ENCODE measurements at places on chromosomes 12 and 14.
A peak's percentile ranks its signal among the peaks of the same experiment; 100 is the strongest.

DNA sequence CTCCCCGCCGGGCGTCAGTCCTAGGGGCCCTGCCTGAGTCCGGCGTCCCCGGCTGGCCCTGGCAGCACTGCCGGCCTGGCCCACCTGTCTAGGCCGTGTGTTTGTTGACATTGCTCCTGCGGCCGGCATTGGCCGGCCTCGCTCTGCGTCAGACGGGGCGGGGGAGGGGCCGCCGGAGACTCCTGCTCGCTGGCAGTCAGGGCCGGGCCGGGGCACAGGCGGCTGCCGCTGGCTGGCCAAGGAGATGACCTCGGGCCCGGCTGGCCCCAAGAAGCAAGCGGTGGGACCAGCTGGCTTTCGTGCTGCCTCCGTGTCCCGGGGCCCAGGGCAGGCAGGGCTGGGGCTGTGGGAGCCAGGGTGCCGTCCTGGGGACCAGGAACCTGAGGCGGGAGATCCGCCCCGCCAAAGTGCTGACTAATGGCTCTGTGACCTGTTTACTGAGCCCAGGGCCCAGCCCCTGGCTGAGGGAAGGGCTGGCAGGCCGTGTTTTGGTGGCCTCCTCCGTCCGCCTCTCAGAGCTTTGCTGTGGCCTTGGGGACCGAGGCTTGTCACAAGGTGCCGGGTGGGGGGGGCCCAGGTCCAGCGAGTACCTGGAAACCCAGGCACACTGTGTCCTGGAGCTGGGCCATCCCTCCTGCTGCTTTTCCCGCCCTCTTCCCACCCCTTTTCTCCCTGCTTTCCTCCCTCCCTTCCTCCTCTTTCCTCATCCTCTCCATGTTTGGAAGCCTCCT lies 1.8 kb downstream of the ULK1 start:
- DNase-seq: peak; percentile 45

DNA sequence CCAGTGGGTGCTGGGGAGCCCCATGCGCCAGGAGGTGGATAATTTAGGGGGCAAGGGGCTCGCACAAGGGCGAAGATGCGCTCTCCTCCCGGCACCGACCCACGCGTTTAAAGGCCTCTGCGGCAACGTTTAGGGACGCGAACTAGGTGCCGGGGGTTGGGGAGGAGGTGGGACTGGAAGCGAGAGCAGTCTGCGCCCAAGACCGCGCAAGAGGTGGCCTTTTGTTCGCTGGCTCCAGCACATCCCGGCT lies 1.3 kb downstream of the SLC38A1 start:
- no peak for DNase-seq

GRCh38 chr14:100860556-100861187 lies 34.8 kb downstream of the MEG3 start:
- DNase-seq: no peak

- DNase-seq: no peak
These were observed 2.2 kb downstream of the EIF5 start for GRCh38 chr14:103336191-103336590.

DNA sequence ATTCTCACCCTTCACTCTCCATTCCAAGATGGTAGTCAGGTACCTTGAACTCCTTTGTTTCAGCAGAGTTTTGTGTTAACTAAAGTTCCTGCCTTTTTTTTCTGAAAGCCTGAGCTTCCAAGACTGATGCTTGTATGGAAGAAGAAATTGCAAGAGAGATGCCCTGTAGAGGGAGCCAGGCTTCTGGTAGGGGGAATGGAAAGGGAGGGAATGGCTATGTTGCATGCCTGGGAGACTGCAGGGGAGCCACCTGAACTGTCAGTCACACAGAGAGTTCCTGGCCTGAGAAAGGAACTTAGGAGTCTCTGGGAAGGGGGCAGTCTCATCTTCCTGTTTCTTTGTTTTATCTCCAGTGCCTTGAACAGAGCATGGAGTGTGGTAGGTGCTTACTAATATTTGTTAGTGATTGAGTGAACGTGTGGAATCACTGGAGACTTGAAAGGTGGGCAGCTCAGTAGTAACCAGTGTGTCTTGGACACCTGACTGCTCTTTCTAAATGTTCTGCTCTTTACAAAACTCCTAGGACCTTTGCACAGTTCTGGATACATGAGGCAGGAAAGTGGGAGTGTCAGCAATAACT lies 132.2 kb downstream of the ANO4 start:
- DNase-seq: no peak

DNA sequence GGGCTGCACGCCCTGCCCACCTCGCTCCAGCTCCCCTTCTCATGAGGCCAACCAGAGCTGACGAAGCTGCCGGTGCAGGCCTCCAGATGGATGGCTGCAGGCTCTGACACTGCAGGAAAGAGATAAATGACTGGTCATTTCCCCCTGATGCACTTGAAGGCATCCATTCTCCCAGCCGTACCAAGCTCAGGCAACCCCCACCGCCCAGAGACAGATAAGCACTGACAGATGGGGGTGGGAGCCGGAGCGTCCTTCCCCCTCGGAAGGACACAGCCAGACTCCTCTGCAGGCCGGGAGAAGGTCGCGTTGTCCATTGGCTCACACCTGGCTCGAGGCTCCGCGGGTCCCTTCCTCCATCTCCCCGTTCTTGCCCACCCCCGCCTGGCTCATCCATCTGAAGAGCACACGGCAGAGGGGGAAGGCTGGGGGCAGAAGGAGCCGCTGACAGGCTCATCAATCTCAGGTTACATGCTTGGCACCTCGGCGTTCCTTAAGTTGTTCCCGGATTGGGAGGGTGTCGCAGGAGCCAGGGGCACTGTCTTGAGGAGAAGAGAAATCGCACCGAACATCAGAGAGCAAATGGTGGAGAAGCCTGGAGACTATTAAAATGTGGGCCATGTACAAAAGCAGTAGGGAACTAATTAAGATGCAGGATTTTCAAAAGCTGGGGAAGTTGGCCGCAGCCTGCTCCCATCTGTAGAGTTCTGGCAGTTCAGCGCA lies 151.6 kb downstream of the DPF3 start:
- DNase-seq: no peak

DNA sequence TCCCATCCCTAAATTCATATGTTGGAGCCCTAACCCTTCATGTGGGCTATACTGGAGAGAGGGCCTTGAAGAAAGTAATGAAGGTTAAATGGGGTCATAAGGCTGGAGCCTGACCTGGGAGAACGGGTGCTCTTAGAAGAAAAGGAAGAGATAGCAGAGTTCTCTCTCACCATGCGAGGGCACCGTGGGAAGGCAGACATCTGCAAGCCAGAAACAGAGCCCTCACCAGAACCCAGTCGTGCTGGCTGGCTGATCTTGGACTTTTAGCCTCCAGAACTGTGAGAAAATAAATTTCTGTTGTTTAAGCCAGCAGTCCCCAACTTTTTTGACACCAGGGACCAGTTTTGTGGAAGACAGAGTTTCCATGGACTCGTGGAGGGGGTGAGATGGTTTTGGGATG lies 149.3 kb downstream of the ATP23 start:
- DNase-seq: no peak

DNA sequence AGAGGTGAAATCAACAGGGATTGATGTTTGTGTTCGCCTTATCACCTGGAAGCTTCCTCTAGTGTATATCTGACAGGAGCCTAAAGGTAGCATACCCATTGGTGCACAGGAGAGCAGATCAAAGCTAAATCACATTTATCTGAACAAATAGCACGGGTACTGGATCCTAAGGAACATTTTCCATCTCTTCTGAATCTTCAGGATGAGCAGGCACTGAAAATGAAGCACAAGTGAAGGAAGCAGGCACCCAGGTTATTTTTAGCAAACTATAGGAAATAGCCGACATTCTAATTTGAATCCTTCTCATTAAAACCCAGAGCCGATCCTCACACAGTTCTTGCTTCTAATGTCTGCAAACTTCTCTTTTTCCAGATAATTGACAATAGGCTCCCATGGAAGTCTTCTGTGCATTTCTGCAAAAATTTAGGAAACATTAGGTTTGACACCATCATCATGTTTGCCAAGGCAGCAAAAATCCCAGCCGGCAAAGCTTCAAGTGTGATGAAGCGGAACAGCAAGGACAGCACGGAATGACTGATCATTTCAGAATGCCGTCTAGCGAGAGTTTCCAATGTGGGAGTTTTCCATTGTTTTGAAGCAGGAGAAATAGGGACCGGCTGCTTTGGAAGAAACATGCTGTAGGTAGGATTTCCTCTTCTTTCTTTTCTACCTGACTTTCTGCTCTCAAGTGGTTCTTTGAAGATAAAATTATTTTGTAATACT lies 24.3 kb upstream of the RGS6 start:
- DNase-seq: no peak

- no peak for DNase-seq
These were observed 37.7 kb downstream of the RASAL1 start for GRCh38 chr12:113097716-113098440.

- no peak for DNase-seq
These were observed 48.6 kb downstream of the EIF2S3B start for GRCh38 chr12:10554228-10554755.
